ENCODE measurements at places on chromosomes 6 and 20.

DNA sequence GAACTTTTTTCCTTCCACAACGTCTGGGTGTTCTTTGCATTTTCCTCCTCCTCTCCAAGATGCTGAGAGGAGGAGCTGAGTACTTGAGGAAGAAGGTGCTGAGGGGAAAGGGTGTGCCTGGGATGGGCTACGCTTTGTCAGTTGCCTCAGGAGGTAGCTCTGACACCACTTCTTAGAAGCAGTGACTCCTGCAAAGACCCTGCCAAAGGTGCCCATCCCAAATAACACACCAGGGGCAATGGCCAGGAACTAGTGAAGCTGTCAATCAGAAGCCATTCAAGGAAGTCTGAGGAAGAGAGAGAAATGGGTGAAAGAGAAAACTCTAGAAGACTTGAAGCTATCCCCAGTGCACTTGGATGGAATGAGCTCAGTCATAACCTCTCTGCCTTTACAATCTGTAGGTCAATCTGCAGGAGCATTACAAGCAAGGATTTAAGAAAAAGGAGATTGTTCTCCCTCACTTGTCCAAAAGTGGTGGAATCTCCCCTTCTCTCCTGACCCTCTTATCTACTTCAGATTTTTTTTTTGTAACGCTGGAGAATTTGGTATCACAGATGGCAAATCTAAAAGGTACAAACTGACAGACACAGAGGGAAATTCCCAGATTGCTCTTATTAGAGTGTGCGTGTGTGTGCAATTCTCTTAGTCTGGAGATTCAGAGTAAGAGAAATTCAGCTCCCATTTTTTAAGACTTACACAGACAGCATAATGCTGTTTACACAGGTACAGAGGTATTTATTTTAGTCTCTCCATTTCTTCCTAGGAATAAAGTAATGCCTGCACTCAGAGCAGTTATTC lies 242.6 kb downstream of the GMPR start:
- DNase-seq: no peak

DNA sequence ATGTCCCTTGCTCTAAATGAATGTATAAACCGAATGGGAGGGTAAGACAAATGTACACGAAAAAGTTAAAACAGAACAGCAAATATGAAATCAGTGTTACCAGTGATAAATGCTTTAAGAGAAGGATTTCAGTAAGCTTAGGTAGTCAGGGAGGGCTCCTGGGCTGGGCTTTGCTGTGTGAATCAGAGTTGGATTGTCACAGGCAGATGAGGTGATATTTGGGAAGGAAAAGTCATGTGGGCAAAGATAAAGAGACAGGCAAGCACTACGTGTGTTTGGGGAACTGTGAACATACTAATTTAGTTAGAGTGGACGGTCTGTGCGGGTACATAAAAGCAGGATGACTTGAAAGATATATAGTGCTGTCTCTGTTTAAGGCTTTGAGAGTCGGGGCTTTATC lies 114.8 kb downstream of the CRYBG1 start:
- DNase-seq: no peak

DNA sequence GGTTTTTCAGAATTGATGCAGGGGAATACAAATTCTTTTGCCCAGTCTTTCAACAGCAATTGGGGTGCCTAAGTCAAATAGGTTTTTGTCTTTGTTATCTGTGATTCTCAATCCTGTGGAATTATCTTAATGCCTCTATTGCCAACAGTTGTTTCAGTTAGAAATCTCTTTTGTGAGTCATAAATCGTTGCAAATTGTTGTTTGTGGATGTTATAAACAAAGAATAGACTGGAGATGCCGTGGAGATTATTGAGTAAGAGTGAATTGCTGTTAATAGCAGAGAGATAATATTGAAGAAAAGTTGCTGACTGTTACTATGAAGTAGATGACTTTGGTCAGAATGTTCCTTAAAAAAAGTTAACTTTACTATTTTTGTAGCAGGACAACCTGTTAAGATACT lies 63.7 kb upstream of the POPDC3 start:
- no peak for DNase-seq

DNA sequence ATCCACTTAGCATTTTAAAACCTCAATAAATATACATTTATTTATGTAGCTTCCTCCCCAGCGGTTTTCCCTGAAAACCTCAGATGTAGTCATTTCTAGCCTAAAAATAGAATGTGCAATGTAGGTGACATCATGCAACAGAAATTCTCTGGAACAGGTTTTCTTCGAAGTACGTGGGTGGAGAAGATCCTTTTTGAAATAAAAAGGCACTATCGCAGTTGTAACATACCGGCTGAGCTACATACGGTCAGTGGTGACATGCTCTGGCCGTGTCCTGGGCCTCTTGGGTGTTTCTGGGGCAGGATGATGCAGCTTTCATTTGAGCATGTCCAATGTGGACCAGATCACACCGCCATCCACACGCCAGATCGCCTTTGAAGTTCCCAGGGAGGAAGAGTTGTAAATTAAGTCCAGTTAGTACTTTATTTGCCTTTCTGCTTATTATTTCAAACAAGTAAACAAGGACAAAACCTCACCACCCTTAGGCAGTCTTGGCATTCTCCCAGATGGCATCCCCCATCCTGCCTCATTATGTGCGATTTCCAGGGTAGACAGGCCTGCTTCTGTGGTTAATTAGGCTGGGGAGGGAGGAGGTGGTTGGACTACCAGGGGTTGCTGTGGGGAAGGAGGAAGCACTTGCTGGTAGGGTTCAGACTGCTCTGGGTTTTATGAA lies 109.5 kb upstream of the CLDN20 start:
- DNase-seq: peak; percentile 47

DNA sequence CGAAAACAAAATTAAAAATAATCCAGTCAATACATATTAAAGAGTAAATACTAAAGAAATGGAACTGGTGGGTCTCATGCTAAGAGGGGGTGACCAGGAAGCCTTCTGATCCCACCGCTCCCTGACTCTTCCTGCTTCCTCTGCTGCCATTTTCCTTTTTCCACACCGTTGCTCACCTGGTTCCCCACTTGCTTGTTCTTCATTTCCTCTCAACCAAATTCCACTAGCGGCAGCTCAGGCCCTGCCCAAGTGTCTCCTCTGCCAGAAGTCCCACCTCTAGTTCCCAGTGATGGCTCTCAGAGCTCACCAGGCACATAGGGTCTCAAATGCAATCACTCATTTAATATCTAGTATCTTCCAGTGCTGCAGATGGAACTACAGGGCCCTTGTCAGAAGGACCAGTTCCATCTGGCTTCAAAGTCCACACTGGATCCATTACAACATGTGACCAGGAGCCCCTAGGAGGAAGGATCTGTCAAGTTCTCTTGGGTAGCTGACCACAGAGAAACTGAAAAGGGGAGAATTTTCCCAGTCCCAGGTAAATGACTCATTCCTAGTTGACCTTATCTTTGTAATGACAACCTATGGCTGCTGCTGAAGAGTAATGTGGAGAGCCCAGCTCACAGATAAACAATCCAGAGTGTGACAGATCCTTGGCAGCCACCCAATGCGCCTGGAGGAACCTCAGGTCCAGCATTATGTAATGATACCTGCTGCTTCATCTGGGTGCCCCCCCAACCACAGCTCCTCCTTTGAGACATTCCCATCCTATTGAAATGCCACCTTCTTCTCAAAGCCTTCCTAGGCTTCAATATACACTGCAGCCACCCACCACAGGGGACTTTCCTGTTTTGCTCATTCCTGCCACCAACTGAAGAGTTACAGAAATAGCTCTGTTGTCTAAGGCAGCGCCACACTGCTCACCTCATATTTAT lies 38.2 kb downstream of the ELMO2 start:
- no peak for DNase-seq

DNA sequence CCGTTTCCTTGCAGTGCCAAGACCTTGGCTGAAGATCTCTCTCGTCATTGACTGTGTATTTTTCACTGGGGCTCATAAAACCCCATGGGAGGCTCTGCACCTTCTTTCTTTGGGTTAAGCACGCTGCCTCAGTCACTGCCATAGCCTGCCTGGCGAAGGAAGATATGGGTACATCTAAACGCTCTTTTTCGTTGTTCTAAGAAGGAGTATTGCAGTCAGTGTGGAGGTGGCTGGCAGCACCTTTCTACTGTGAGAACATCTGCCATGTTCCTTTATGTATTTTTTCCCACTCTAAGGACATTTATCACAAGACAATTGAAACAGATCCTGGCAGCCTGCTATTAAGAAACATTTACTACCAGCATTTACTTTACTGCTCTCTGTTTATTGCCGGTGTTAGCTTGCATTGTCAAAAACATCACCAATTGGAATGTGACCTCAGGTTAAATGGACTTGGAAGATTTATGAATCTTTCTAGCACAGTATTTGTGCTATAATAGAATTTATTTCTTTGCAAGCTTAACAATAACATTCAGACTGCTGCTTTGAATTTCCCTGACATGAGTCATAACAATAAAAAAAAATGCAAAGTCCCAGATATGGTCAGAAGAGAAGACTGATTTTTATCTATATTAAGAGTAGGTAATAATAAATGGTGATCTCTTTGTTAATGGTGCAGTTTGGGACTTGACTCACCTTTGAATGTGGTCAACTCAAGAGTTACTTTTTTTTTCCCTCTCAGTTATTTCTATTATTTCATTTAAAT lies 62.2 kb upstream of the CLDN20 start:
- no peak for DNase-seq

DNA sequence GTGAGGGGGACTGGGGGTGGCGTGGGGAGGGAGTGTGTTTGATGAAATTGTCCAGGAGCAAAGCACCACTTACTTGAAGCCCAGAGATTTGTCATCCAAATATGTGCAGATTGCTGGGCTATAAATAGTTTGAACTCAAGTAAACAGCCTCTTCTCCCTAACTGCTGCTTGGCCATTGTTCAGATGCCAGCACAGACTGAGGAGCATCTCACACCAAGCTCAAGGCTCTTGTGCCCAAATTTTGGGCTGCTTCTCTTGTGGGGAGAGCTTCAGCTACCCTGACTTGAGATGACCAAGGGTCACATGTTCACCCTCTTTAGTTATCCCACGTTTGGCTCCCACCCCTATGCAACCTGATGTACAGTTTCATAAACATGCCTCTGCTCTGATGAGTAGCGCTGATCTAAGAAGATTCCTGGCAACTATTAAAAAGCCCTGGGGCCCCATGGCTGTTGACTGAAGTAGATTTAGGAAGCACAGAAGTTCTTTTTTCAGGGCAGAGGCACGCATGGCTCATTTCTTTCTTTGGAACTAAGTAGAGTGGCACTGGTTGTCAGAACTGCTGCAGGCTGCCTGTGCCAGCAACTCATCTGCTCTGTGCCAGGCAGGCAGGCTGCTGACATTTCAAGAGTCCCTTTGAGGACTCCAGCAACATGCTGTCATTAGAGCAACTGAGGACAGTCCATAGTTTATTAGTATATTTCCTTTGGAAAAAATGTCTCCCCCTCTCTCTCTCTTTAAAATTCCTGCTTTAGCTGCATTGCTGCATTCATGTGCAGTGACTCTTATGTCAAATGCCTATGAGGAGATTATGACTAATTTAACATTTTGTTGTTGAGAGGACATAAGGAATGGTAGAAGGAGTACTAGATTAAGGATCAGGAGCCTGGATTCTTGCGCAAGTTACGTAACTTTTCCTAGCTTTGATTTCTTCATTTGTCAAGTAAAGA lies 9.6 kb upstream of the PKIG start:
- no peak for DNase-seq

- DNase-seq: no peak
These were observed 187.0 kb downstream of the MTFR2 start for GRCh38 chr6:136063096-136063495.

DNA sequence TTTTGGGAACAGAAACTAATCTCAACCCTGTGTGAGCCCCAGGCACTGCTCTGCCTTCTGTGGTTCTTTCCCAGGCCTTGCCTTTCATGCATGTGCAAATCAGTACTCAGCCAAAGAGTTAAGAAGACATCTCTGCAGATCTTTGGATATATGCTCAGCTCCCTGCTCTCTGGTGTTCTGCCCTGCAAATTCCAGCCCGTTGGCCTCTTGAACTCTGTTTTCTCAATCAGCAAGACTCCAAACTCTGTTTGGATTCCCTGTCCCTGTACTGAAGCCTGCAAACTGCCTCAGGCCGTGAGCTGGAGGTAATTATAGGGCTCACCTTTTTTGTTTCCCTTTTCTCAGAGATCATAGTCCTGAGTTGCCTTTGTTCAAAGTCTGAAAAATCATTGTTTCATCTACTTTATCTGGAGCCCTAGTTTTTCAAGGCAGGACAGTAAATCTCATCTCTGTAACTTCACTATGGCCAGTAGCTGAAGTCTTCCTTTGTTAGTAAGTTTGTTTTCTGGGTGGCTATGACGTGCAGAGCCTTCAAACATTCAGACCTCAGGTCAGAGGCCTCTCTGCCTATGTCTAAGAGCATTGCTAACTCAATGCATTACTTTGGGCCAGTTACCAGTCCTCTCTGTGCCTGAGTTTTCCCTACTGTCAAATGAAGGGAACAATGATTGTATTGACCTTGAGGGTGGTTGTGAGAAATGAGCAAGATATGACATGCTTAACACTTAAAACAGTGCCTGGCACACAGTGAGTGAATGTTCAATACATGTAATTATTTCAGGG lies 15.9 kb upstream of the MDFI start:
- DNase-seq: no peak

- no peak for DNase-seq
These were observed 30.5 kb upstream of the GLP1R start for GRCh38 chr6:39018103-39018502.

DNA sequence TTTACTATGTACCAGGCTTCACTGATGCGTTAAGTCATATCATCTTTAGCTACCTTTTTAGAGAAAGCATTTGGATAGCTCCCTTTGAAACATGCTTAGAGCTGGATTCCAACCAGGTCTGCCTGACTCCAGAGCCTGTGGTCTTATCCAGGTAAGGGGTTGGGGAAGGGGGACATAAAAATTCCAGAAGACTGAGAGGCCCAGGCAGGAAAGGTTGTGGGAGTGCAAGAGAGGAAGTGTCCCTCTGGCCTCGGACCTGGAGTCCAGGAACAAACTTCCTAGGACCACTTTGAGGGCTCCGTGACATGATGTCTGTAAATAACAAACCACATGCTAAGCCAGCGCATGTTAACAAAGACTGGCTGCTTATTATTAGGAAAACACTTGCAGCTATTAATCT lies 163.0 kb upstream of the KCNG1 start:
- DNase-seq: no peak

- no peak for DNase-seq
These were observed 344.3 kb downstream of the PREX1 start for GRCh38 chr20:48483334-48484066.

GRCh38 chr6:138643210-138643609 lies 130.4 kb upstream of the CCDC28A start:
- no peak for DNase-seq

DNA sequence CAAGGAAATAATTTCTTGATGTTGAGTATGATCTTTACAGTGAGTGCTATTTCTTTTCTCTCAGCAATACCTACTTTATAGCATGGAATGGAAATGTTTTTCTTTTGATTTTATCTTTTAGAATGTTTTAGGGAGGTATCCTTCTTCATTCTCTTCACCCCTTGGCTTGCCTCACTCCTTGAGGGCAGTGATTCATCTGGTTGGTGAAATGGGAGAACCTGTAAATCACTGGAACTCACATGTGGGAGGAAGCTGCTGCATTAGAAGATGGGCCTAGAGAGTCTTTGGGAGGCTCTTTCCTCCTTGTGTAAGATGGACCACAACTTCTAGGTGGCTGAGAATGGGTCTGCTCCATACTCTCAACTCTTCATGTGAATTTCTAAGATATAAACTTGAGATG lies 244.8 kb upstream of the SYNCRIP start:
- DNase-seq: no peak

All from stimulated activated CD4-positive, alpha-beta T cell treated with anti-CD3 and anti-CD28 coated beads, Interleukin-4, amount 100 ng/mL, for 24 hours (primary cell).